SK-MEL-5 (cell line): ENCODE measurements at places on chromosomes 1 and 21.

GRCh38 chr1:59798600-59798999 is 16.1 kb upstream of the HOOK1 start:
- no peak for DNase-seq

GRCh38 chr1:47225430-47226100 is 6.5 kb downstream of the TAL1 start:
- DNase-seq: no peak

DNA sequence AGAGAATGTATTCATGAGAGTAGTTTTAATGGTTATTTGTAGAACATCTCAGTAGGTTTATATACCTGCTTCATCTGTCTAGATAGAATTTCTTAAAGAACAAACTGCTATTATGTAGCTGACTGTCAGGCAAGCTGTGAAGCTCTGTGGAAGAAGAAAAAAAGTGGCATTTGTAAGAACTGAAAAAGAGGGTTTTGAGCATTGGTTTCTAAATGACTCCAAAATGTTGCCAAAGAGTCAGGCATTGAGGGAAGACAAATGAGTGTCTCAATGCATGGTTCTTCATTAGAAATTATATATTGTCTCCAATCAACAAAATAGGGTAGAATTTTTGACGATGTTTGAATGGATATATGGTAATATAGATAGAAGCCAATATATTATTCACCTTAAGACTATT is 1276.1 kb downstream of the KCNT2 start:
- no peak for DNase-seq

GRCh38 chr1:214824763-214825162 is 221.8 kb downstream of the CENPF start:
- DNase-seq: no peak

DNA sequence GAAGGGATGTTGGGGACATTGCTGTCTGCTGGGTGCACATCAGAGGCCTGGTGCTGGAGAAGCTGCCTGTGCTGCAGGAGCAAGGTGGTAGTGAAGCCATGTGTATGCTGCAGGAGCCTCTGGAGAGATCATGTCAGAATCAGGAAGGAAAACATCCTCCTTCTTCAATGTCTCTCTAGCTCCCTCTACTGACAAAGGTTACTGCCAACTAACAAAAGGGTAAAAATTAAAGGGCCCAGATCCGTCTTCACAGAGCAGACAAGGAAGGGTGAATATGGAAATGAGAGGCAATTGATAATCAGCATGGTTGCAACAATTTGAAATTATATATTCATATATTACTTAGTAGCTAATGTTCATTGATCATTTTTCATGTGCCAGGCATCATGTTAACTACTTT is 32.2 kb downstream of the FAM177B start:
- DNase-seq: peak; percentile 31

- peak; percentile 66 for DNase-seq
Measured at GRCh38 chr1:44609412-44609767, 64.9 kb downstream of the TMEM53 start.

DNA sequence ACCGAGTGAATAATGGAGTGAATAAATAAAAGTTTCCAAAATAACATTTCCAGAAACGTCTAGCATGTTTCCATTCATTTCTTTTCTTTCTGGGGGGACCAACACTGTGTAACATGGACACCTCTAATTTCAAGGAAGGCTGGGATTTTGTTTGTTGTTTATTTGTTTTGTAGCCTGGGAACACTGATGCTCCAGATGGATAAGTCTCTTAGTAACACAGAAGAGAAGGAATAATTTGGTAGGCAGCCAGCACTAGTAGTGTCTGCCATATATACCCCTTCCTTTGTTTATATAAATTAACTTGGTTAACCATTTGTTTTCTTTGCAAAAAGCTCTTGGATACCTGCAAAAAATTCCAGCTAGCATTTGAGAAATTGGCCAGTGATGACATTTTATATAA is 411.4 kb upstream of the DEPDC1 start:
- no peak for DNase-seq
